Hematopoietic multipotent progenitor cell (in vitro differentiated cells): ENCODE measurements at places on chromosomes 16 and 17. TPM values are rescaled to one million over a fixed set of nuclear protein-coding genes. Genes with fewer than 3 reads are reported as not detected.

The HIGD1B gene
- not detected for total RNA-seq

The KRTAP4-6 gene
- total RNA-seq: not detected

The OTOP3 gene
- total RNA-seq: not detected

The MON1B gene
- total RNA-seq: 30.2 TPM

The TXNDC17 gene
- 60.3 TPM for total RNA-seq

The SECTM1 gene
- 15.1 TPM for total RNA-seq

The CHST6 gene
- 0.27 TPM for total RNA-seq

The RHBDF1 gene
- total RNA-seq: 11.3 TPM

The IGF2BP1 gene
- total RNA-seq: under 0.01 TPM
